ENCODE measurements at places on chromosomes 7 and 10.

- no peak for DNase-seq
These were observed 1.1 kb downstream of the A1CF start for GRCh38 chr10:50884302-50884701.

GRCh38 chr10:27369880-27370279, 129.3 kb upstream of the ACBD5 start:
- no peak for DNase-seq

DNA sequence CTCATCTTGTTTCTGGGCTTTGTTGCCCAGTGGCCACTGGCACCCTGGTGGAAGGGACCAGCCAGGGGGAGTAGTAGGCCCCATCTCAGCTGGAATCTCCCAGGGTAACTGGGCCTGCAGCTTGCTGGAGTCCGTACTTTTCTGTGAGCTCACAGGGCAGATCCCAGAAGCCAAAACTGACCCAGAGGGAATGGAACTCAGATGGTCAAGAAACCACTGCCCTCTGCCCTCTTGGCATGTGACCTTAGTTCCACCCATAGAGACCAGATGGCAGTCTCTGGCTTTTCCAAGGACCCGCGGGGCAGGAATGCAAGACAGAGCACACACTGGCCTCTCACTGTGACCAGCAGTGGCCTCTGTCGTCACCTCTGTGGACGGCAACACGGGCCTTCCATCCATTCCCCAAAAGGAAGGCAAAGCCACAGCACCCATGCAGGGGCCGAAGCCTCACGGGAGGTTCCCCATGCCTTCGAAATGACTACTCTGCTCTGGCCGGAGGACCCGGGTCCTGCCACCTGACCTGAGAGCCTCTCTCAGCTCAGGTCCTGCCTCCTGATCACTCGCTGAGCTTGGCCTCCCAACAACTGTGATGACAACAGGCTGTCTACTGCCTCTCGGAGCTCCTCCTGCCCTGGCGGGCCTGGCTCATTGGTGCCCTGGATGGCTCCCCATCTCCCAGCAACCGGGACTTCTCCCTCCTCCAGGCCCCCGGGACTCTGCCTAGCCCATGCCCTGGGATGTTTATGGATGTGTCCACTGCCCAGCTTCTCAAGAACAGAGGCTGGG, 29.9 kb downstream of the MYL10 start:
- DNase-seq: no peak

DNA sequence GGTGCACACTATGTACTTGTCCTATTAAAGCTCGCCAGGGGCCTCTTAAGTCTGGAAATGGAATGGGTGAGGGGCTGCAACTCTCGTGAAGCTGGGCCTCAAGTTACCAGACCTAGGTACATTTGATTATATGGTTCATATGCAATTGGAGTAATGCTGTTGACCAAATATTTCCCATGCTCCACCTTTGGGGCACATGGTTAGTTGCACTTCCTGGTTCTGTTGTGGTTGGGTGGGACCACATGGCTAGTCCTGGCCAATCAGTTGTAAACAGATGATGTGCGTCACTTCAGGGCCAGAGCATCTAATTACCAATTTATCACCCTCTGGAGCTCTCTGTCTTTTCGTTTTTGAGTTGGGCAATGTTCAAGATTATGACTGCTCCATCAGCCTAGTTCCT, 39.5 kb upstream of the OPN4 start:
- no peak for DNase-seq

DNA sequence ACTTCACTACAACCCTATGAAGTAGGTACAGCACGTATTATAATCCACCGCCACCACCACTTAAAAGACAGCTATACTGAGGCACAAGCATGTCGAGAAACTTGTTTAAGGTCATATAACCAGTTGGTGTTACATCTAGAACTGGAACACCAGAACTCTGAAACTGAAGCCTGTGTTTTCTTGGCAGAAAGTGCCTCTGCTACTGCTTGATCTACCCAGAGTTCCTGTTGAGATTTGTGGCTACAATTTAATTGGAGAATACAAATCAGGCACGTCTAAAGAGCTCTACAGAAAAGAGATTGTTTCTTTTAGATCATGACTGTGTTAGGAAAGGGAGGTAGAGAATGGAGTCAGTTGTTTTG, 4.3 kb upstream of the ADD3 start:
- DNase-seq: no peak

DNA sequence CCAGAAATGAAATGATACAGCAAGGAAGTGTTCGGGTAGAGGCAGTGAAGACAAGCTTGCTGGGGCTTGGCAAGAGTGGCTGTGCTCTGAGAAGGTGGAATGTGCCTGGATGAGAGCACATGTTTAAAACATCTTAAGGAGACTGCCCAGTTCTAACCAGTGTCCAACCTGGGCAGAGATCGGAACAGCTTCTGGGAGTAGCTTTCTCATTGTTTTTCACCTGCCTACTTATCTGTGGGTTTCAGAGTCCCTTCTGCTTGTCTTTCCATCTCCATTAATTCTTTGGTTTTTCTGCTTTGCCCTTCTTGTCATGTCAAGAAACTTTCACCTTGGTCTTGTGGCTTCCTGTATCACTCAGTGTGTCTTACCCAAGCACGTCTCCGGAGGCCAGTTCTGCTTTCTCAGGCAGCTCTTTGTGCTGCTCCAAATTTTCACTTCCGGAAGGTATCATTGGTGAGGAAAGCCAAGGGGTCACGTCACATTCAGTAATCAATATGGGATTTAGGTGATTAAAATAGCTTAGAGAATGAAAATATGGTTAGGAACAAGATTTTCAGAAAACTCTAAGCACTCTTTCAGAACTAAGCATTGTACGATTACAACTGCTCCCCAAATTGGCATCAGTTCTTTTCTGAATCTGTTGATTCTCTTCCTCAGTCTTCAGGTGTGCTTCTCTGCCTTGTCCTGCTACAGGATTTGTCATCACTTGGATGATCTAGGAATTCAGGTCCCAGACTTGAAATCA, 5.5 kb upstream of the LAMB4 start:
- no peak for DNase-seq

DNA sequence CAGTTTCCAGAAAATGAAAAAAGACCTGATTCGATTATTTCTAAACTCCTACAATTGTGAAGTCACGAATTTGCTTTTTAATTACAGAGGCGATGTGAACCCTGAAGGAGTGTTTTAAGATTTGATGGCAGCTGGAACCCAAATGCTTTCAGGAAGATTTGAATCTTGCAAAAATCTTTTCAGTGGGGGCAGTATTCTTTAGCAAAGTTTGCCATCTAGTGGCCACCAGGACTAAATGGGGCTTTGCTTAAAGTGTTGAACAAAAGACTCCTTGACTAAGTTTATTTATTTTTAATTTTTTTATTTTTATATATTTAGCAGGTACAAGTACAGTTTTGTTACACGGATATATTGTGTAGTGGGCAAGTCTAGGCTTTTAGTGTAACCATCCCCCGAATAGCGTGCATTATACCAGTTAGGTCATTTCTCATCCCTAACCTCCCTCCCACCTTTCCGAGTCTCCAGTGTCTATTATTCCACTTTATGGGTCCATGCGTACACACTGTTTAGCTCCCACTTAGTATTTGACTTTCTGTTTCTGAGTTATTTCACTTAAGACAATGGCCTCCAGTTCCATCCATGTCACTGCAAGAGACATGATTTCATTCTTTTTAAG, 98.8 kb downstream of the CACNB2 start:
- peak; percentile 55 for DNase-seq

- no peak for DNase-seq
These were observed 900.3 kb downstream of the CCSER2 start for GRCh38 chr10:85228726-85229125.

DNA sequence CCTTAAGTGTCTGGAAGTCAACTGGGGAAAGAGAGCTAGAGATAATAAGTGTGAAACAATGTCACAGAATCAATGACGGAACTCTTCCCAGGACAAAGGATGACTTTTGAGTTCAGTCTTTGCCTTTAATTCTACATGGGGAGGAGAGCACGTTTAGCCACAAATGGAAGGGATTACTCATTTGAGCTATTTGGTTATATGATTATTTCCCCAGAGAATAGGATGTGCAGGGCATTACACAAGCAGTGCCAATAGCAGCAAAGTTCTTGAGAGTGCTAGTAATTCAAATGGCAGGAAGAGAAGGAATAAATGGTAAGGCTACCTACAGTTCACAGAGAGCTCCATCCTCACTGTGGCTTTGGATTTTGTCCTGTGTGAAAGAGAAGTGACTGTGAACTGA, 6.0 kb downstream of the EGFR start:
- peak; percentile 81 for DNase-seq

DNA sequence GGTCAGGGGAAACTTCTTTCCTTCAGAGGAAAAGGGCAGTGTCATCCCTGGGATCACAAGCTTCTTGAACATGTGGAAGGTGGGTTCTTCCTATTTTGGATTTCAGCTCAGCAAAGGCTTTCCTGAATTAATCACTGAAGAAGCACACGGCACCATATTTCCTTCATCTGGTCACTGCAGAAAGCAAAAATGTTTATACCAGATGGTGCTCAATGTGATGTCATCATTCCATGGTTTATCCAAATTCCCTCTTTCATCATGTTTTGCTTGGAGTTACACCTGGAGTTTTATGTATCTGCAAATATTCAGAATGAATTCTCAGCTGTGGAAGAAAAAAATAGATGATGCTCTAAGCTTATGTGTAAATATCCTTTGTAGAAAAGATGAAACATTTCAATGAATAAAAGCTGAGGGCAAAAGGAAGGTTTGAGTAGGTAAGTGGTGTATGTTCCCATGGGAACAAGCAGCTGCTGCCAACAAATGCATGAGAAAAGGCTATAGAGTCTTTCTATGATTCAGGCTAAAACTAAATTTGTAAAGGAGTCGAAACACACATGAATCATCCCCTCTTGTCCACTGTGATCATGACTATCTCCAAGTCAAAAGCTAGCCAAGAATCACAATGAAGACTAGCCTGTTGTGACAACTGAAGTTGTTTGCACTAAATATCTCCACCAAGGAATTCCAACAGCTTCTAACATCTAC, 26.9 kb upstream of the BPGM start:
- peak; percentile 92 for DNase-seq

GRCh38 chr7:23100697-23101096, 4.9 kb upstream of the KLHL7 start:
- DNase-seq: no peak

- DNase-seq: peak; percentile 60
These were observed 29.0 kb downstream of the PRPF18 start for GRCh38 chr10:13615650-13616300.

DNA sequence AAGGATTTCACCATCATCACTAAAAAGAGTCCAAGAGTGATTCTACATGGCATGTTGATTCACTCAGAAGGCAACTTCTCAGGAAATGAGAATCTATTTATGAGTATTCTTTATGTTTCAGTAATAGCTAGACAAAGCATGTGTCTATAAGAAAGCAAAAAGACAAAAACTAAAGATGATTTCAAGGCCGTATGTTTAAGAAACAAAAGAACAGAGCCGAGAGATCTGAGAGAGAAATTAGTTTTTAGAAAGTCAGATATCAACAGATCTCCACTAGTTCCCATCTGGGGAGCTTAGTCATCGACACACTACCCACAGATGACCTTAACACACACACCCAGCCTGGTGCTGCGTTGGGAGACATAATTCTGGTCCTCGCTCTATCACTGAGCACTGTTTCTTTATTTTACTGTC, 21.0 kb downstream of the PIP4K2A start:
- DNase-seq: peak; percentile 65

DNA sequence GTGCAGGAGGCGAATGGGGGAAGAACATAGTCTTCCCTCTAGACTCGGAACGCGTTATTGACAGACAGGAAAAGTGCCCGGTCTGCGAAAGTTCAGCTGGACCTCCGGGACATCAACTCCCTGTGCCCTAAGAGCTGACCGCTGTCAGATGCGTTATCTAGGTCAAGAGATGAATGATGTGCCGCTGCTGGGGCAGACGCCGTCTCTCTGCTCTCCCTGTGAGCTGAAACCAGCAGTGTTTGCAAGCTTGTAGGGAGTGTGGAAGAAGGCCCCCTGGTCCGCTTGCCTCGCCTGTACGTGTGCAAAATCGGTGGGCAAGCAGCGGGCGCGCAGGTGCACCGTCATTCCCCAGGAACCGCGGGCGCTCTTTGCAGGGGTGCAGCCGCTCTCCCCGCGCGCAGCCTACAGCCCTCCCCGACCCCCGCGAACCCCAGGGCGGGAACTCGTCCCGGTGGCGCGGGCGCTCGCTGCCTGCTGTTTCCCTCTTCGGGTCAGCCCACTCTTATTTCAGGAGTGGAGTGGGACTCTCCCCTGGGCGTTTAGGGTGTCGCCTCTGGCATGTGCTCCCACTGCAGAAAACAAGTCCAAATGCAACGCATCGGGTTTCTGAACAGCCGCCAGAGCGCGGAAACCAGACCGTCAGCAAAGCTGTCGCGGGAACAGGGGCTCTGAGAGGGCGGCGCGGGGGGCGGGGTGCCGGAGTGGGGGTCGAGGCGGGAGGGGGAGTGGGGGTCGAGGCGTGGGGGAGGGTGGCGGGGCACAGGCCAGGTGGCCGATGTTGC, 1.8 kb upstream of the PFKFB3 start:
- peak; percentile 59 for DNase-seq

- peak; percentile 29 for DNase-seq
These were observed 51.4 kb downstream of the C10orf67 start for GRCh38 chr10:23293145-23293724.

GRCh38 chr10:80260295-80261243, 28.9 kb downstream of the MAT1A start:
- peak; percentile 20 for DNase-seq

DNA sequence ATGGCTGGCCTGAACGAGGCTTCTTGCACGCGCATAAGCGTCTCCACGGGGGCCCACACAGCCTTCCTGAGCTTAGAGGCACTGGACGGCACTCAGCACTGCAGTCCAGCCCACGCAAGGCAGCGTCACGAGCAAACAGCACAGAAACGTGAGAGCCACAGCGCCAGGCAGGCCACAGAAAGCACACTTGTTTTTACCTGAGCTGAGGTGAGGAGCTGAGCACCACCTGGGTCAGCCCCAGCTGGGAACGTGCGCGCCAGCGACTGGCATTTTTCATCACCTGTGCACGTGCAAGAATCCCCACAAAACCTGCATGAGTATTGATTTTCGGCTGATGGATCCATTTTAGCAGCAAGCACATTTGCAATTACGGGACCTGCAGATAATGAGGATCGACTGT, 26.7 kb downstream of the IQCE start:
- no peak for DNase-seq

GRCh38 chr10:108184114-108184513, 1019.6 kb upstream of the SORCS1 start:
- DNase-seq: peak; percentile 3

- DNase-seq: peak; percentile 86
These were observed 71.0 kb upstream of the ADAM12 start for GRCh38 chr10:126459032-126459831.

GRCh38 chr7:125908711-125909110, 979.1 kb upstream of the POT1 start:
- no peak for DNase-seq

DNA sequence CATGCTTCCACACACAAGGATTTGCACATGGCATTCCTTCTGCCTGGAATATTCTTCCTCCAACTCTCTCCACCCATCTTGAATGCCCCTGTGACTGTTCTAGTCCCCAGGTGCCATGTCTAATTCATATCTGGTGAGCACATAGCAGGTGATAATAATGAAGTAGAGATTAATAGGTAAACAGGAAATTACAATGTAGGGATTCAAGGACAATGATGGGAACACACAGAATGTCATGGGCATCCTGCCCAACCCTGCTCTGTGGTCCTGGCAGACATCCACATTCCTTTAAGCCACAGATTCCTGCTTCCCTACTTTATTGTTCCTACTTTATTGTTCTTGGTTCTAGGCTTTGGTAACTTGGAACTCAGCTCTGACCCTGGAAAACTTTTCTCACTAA, 115.8 kb downstream of the THSD7A start:
- peak; percentile 84 for DNase-seq
